CD8-positive, alpha-beta memory T cell (primary cell): ENCODE measurements at places on chromosomes 4 and X. TPM values are rescaled to one million over a fixed set of nuclear protein-coding genes. Genes with fewer than 3 reads are reported as not detected.

ANKRD50 gene
- 0.15 TPM for total RNA-seq

GRCh38 chrX:136047969-136048368 is 62.7 kb downstream of the SLC9A6 start:
- no peak for DNase-seq

GRCh38 chr4:159983082-159983481 is 880.2 kb downstream of the RAPGEF2 start:
- DNase-seq = no peak

DNA sequence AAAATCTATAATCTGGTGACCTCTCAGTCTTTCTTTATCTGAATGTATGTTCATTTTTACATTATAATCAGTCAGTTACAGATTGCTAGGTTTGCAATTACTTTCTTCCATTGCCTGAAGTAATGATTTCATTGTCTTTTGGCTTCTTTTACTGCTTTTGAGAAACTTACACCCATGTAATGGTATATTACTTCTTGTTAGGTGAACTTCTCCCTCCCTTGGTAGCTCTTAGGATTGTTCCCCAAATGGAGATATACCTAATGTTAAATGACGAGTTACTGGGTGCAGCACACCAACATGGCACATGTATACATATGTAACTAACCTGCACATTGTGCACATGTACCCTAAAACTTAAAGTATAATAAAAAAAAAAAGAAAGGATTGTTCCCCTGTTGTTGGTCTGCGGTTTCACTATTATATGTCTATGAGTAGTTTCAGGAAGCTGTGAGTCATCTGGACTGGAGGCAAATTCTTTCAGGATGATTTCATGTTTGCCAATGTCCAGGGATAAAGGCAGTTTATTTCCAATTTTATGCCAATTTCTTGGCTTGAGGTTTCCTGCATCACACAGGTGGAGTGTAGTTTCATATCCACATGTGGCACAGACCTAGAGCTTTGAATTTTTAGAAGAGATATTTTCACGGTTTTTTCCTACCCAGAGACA is 21.8 kb downstream of the SPANXC start:
- DNase-seq = no peak

DNA sequence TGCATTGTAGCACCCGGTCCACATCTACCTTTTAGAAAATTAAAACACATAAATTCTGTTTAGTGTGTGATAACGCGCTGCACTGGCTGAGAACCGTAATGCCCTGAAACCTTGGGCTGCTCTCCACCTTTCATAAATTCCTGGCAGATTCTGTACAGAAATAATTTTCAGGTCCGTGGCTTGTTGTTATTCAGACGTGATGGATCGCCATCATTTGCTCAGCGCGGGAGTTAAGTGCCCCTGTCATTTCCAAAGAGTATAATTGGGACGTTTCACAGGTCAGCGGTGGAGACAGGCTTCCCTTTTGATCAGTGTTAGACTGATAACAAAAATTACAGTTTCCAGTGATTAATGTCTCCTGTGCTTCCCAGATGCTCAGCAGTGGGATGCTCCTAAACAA is 16.5 kb downstream of the UVSSA start:
- no peak for DNase-seq

- DNase-seq = no peak
These were observed 39.5 kb upstream of the ZNF330 start for GRCh38 chr4:141180991-141181761.

PIR gene
- 1.9 TPM for total RNA-seq

- no peak for DNase-seq
These were observed 181.6 kb downstream of the MAPK10 start for GRCh38 chr4:86178211-86178610.

- no peak for DNase-seq
These were observed 447.5 kb upstream of the RASGEF1B start for GRCh38 chr4:81919223-81919622.

- no peak for DNase-seq
These were observed 344.2 kb downstream of the MAPK10 start for GRCh38 chr4:86015412-86016350.

- no peak for DNase-seq
These were observed 149.1 kb downstream of the PAPSS1 start for GRCh38 chr4:107570952-107571351.

DNA sequence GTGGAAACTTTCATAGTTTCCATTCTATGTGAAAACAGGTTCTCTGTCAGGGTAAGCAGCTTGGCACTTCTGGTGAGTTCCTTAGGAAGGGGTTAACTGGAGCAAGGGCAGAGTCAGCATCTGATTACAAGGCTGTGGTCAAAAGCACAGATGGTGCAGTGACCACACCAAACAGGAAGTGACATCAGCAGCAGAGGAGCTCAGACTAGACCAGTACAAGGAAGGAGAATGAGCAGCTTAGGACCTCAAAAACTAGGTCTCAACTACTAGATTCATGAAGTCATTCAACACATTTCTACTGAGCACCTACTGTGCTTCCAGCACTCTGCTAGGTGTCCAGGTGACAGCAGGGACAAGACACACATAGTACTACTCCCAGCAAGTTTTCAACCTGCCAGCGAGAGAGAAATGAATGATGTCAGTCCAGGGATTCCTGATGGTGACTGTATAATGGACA is 130.2 kb downstream of the AMELX start:
- DNase-seq = no peak
